Stimulated activated CD8-positive, alpha-beta memory T cell treated with anti-CD3 and anti-CD28 coated beads, Interleukin-7, amount 100 ng/mL, for 4 hours (primary cell): ENCODE measurements at places on chromosomes 7 and 10.

GRCh38 chr7:151148319-151149259 lies 18.9 kb downstream of the GBX1 start:
- DNase-seq, result no peak

DNA sequence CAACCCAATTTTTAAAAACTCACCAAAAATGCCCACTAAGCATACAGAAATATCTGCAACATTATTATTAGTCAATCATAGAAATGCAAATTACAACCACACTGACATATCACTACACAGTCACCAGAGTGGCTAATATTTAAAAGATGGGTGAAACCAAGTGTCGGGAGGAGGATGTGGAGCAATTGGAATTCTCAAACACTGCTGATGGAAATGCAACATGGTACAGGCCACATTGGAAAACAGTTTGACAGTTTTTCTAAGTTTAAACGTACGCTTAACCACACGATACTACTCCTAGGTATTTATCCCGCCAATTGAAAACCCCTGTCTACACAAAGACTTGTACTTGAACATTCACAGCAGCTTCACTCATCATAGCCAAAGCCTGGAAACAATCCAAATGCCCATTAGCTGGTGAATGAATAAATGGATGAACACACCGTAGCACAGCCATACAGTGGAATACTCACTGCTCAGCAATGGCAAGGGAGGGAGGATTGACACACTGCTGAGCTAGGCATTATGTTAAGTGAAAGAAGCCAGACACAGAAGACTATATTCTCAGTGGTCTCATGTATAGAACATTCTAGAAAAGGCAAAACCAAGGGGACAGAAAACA lies 16.3 kb downstream of the GCK start:
- no peak for DNase-seq

DNA sequence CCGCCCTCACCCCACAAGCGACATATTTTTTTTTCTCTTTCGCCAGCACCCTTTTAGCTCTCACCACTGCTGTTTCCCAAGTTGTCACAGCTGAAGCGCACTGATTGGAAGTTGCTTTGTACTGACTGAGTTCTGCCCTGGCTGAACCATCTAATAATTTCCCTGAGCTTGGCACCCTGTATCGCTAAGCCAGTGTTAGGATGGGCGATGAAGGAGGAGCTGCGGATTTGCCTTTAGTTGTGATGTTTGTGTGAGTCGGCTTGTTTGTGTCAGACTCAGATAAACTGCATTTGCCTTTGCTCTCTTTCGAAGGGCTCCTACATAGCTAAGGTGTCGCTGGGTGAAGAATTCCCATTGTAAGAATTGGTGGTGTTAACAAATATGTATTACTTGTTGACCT lies 1.3 kb upstream of the ATXN7L1 start:
- DNase-seq, result no peak

GRCh38 chr10:102713539-102713813 lies 721 bp downstream of the ARL3 start:
- DNase-seq, result no peak

DNA sequence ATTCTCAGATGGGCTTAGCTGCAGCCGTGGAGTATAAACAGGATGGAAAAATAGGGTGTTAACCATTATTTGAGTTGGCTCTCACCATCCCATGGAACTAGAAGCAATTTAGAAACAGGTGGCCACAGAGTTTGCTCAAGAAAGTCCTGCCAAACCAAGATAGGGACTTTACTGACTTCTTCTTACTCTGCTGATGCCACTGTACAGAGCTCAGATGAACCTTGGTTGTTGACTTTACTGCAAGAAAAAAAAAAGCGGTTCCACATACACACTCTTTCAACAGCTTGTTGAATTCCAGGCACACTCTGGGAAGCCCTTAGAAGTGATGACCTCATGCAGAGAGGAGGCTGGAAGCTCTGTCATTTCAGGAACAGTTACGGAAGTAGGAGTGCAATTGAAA lies 753.4 kb downstream of the NRG3 start:
- no peak for DNase-seq

- DNase-seq, result no peak
Observed at GRCh38 chr10:110474826-110475225, 22.9 kb upstream of the DUSP5 start.

- no peak for DNase-seq
Observed at GRCh38 chr10:70541736-70542564, 60.6 kb downstream of the PRF1 start.

- DNase-seq, result no peak
Observed at GRCh38 chr10:60140651-60141632, 234.6 kb upstream of the CCDC6 start.
